ENCODE measurements at places on chromosomes 3 and 15.

GRCh38 chr3:143628971-143629370 is 219.3 kb downstream of the SLC9A9 start:
- DNase-seq = no peak

DNA sequence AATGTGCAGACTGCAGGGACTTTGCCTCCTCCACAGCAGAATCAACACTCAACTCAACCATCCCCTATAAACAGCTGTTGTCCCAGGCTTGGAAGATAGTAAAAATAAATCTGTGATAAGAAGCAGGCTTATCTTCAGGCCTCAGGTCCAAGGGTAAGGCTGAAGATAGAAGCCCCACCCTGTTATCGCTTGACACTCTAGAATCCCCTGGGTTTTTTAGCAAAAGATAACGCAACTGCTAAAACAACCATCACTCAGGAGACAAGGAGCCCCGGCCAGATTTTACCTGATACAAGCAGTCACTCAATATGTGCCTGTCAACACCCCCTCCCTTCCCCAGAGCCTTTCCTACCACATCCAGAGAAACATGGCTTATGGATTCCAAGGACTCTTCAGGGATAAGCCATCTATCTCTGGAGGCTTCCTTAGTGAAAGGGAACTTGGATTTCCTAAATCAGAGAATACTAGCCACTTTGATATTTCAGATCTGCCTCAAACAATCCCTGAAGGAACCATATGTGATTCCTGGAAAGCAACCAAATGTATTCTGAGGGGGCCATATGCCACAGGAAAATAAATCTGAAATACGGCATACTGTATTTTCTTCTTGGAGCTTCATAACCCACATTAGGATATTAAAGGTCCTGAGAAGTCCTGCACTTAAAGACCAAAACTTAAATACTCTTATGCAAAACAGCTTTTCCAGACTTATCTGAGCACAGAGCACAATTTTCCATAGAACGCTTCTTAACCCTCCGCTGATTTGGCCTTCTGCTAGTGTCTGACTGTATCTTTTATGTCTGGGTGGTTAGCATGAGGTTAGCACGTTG is 60.4 kb downstream of the LYZL4 start:
- DNase-seq = no peak

GRCh38 chr3:195748661-195749060 is 27.9 kb downstream of the MUC20 start:
- no peak for DNase-seq

DNA sequence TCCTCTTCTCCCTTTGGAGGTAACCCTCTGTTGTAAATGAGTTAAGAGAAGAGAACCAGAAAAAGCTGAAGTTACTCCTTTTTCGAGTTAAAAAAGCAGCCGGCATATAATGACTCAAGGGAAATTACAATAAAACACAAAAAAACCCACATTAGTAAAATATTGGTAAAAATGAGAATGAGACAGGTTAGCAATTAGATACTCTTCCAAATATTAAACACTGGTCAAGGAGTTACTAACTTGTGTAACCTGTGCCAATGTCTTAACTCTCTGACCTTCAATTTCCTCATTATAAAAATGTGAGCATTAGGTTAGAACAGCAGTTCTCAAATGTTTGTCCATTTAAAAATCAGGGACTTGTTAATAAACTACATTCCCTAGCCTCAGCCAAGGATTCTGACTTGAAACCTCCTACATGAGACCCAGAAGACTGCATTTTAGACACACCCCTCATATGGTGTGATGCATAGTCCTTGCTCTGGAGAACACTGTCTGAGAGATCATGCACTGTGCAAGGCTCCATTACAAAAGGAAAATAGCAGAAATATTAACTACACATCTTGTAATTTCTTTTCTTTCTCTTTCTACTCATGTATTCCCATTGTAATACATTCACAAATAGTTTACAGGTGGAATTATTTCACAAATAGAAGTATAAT is 42.7 kb upstream of the TOP2B start:
- no peak for DNase-seq

DNA sequence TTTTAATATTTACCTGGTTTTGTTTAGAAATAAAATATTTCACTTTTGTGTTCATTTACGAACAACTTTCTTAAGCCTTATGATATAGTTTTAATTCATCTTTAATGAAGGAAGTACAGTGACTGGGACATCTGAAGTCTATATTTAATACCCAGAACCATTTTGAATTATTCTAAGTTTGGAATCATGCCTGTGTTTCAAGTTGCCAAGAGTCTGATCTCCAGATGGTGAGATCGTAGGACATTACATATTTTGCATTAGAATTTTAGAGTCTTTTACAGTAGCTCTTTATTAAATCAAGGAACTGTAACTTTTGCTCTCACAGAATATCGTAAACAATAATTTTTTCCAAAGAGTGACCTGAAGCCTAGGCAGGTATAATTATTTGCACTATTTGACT is 420.7 kb downstream of the SI start:
- no peak for DNase-seq

DNA sequence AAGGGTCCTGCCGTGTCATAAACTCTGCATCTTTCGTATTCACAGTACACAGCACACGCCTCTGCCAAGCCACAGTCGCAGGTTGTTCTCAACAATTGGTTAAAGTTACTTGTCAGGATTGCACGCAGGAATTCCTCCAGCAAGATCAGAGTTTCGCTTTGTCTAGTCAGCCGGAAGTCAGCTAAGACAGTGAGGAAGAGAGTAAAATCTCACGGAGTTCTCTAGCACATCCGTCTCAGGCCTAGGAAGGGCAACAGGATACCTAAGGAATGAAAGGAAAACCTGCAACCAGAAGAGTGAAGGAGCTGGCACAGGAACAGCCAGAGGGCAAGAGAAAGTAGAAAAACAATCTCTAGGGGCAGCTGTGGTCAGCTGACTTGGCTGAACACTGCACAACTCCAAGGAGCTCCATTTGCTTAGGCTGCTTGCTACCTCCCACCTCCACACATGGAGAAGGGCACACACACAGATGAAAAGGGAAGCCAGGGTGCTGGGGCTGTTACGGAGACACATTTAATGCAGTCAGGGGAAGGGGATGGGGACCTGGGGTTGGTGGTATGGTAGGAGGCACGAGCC is 23.7 kb downstream of the RORA start:
- no peak for DNase-seq

DNA sequence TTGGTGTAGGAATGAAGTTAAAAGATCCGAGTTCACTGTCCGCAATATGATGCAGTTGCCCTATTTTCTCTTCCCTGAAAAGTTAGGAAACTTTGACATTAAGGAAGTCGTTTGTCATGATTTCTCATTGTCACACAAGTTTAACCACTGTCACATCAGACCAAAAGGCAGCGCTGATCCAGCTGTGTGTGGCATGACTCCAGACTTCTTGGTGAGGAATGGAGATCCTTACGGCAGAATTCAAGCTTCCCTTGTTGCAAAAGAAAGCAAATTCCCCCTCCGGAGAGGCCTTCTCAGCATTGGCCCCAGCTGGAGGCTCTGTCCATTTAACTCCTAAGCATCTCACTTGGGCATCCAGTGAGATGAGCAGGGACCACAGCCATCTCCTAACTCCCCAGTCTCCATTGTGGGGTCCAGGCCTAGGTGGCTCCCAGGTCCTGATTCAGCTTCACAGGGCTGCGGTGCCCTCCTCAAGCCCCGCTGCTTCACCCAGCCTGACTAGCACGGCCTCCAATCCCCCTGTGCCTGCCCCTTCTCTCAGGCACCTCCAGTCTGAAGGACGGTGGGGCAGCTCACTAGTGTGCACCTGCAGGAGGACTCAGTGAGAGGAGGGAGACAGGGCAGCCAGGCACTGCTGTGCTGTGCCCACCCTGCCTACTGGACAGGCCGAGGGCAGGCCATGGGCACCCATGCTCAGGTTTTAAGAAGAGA is 159.5 kb downstream of the CHSY1 start:
- no peak for DNase-seq

GRCh38 chr3:117306299-117306698 is 596.7 kb downstream of the TUSC7 start:
- no peak for DNase-seq

GRCh38 chr15:33454346-33454745 is 143.6 kb downstream of the RYR3 start:
- no peak for DNase-seq

DNA sequence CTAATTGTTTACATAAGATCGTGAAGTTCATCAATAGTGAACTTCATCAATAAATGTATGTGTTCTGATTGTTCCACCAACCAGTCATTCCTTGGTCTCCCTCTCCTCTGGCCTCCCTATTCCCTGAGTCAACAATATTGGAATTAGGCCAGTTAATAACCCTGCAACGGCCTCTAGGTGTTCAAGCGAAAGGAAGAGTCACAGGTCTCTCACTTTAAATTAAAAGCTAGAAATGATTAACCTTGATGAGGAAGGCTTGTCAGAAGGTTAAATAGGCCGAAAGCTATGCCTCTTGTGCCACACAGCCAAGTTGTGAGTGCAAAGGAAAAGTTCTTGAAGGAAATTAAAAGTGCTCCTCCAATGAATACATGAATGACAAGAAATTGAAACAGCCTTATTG is 89.4 kb upstream of the ACKR4 start:
- DNase-seq = no peak

- no peak for DNase-seq
These were observed 18.8 kb downstream of the HEMK1 start for GRCh38 chr3:50587806-50588758.

DNA sequence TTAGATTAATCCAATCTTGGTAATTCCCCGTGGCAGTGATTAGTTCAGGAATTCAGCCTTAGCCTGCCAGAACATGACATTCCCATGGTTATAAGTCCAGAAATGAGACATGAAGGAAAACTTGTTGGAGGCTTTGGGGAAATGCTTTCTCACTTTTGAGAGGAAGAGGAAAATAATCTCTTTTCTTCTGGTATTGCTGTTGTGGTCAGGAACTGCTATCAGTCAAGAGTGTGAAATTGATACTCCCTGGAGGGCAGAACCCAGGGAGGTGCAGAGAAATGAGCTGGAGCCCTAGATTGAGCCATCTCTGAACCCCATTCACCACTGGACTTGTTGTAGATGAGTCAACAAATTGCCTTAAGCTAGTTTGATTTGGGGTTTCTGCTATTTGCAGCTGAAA is 38.6 kb upstream of the APH1B start:
- no peak for DNase-seq

DNA sequence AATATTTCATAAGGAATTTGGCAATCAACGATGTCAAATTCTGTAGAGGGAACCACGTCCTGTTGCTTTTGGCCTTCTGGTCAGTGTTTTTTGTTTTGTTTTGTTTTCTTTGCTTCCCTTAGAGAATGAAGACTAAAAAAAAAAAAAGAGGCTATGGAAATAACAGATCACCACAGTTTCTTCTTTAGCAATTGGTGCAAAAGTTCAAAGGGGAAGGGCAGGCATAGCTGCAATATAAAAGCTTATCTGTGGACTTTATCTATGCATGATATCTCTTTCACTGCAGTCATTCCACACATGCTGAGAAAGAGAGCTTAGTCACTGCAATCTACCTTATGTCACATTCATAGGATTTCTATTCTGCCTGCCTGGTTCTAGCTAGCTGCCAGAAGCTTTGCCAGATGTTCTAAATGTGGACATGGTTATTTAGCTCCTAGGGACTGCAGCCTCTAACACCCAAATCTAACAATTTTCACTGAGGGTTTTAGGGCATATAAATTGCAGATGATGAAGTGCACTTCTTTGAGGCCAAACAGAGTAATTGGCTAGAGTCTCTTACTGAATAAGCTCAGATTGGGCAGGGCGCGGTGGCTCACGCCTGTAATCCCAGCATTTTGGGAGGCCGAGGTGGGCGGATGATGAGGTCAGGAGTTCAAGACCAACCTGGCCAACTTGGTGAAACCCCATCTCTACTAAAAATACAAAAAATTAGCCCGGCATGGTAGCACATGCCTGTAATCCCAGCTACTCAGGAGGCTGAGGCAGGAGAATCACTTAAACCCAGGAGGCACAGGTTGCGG is 637.2 kb downstream of the NTRK3 start:
- DNase-seq = no peak

GRCh38 chr3:71201939-71202338 is 381.6 kb downstream of the FOXP1 start:
- DNase-seq = no peak

- DNase-seq = no peak
These were observed 130.4 kb upstream of the PLXNA1 start for GRCh38 chr3:126852511-126852910.

DNA sequence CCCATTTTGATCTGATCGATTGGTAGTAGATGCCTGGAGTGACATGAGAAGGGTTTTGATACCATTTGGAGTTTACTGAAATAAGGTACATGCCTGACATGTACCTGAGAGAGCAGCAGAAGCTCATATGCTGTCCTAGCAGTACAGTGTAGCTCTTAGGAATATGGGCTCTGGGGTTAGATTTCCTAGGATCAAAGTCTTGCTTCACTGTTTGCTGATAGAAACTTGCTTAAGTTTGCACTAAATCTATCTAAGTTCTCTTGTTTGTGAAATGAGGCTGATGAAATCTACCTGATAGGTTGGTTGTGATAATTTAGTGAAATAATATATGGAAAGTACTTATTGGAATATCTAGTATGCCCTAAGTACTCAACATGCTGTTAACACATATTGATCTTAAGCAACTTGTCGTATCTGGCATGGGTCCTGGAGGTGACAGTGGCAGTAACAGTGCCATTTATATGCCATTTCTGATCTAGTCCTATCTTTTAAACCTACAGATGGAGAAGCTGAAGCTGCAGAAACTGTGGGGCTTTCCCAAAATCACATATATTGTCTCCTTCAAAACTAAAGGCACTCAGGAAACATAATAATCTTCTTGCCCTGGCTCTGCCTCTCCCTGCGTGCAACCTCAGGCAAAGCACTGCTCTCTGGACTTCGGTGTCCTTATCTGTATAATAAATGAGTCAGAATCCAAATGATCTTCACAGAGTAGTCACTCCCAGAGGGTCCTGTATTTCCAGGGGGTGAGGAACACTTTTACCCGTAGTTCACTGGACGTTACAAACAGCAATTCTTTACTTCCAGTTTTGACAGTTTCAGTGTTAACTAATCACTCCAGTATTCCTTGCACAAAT is 223.6 kb upstream of the SETMAR start:
- no peak for DNase-seq

DNA sequence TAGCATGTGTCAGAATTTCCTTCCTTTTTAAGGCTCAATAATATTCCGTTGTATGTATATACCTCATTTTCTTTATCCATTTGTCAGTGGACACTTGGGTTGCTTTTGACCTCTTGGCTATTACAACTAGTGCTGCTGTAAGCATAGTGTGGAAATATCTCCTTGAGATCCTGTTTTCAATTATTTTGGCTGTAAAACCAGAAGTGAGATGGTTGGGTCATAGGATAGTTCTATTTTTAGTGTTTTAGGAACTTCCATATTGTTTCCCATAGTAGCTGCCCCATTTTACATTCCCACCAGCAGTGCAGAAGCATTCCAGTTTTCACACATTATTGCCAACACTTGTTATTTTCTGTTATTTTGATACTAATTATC is 70.4 kb upstream of the C15orf39 start:
- no peak for DNase-seq

DNA sequence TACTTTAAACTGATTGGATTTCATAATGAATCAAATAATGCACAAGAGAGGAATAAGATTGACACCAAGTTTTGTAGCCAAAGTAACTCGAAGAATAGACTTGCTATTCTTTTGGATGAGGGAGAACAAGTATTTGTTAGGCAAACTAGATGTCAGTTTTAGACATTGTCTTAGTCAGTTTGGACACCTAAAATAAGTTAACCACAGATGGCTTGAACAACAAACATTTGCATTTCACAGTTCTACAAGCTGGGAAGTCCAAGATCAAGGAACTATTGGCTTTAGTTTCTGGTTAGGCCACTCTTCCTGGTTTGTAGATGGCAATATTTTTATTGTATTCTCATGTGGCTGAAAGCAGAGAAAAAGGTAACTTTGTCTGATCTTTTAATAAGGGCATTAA is 61.3 kb upstream of the OSTN start:
- DNase-seq = no peak

GRCh38 chr3:129199366-129199765 is 15.7 kb upstream of the CNBP start:
- no peak for DNase-seq
